Left lobe of liver (tissue), 2 donors: ENCODE measurements at places on chromosomes 4 and X. TPM values are rescaled to one million over a fixed set of nuclear protein-coding genes. Genes with fewer than 3 reads are reported as not detected.
A peak's percentile ranks its signal among the peaks of the same experiment; 100 is the strongest.

UGT2B15 gene
- total RNA-seq: 111 TPM

FRG2 gene
- not detected for total RNA-seq

KCNE5 gene
- not detected for total RNA-seq

RAB41 gene
- total RNA-seq: not detected

DNA sequence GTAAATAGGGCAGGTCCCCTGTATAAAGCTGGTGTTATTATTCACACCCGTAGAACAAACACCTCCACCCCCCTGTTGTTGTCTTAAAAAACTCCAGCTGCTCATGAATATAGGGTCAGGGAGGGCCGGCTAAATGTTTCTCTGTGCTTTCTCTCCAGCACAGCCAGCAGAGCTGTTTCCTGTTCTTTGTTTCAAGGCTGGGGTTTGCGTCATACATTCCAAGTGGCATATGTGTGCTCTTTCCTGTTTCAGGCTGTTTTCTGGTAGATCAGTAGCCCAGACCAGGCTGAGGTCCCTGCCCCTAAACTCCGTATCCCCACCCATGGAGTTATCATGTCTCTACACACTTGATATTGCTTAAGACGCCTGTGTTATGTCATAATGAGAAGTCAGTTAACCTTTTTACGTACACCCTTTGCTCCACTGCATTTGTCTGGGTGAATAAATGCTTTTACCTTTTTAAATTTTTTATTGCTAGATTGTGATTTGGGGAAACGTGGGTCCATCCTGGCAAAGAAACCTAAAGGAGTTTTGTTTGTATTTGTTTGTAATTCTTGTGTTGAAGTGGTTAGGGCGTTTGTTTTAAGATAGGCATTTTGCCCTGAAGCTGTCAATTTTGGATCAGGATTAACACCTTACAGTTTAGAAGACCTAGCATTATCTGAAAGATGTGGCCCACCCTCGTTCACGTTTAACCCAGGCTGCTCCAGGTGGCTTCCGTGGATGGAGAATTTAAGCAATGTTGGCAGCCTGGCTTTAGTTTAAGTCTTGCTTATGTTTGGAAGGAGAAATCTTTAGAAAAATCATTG lies 3.3 kb downstream of the KLF3 start:
- peak; percentile 90 for DNase-seq

DNA sequence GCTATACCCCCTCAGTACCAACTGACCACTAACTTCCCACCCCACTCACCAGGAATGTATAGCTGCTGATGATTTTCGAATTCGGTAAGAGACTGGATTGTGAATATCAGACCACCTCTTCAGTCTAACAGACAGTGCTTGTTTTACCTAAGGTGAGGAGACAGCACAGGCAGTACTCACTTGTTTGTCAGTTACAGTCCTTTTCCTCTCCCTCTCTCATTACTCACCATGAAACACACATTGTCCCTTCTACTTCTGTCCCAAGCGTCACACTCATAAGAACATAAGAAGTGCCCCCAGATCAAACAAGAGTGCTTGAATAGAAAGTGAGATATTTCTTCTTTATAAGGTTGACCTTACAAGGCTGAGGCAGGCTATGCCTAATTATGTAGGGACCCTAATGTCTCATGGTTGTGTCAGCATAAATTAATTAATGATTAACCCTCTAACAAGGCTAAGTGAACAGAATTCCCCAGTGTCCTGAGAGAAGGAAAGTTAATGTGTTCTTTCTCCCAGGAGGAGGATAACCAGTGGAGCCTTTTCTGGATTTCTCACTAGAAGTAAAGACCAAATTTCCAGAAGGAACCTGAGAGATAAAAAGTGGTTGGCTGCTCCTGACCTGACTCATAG lies 32.2 kb downstream of the ZCCHC12 start:
- DNase-seq: no peak

- DNase-seq: no peak
These were observed 923.2 kb downstream of the SH3BGRL start for GRCh38 chrX:82125103-82125502.

DNA sequence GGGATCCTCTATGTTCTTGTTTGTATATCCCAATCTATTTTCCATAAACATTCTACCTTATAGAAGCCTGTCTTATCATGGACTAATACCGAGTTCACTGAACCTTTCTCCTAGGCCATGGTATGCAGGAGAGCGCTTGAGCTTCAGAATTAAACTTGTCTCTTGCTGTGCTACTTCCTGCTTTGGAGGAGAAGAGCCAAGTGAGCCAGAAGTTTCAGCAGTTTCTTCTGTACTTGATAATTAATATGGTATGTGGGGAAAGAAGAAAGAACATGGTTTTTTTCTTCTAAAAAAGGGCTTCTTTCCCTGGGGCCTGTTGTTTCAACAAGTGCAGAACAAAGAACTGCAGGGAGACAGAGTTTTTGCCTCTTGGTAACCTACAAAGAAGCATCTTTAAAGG lies 172.8 kb downstream of the ATG4A start:
- DNase-seq: no peak

- DNase-seq: no peak
These were observed 22.8 kb upstream of the ASMTL start for GRCh38 chrX:1475481-1475880.

DNA sequence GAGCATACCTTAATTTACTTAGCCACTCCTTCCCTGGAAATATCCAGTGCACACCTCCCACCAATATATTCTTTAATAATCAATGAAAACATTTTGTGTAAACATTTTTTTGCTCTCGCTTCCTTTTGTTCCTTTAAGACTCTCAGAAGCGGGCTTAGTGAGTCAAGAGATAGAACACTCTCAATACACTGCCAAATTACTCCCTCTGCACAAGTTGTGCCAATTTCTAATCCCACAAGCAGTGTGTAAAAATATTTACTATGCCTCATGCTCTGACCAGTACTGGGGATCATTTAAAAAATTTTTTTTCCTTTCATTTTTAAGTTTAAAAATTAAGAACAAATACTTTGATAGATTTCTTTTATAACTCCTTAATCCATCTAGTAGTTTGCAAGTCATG lies 5.1 kb downstream of the MORF4L2 start:
- DNase-seq: no peak
